ENCODE measurements at places on chromosomes 5 and 9.
A peak's percentile ranks its signal among the peaks of the same experiment; 100 is the strongest.

DNA sequence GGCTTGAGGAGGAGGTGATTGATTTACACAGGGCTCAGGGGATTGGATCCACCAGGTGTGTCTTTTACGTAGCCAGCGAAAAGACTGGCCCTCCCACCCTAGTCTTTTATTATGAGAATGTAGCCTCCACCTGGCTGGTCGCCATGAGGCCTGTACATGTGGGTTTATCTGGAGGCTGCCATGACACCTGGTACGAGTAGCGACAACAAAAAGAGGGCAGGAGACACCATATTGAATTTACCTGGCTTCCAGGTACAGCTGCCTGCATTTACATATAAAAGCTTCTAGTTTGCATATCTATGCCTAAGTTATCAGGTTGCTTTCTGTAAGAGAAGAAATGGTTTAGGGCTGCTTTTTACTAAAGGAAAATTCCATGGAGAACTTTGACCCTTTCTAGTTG lies 1173.7 kb upstream of the SEMA6A start:
- DNase-seq, result no peak

DNA sequence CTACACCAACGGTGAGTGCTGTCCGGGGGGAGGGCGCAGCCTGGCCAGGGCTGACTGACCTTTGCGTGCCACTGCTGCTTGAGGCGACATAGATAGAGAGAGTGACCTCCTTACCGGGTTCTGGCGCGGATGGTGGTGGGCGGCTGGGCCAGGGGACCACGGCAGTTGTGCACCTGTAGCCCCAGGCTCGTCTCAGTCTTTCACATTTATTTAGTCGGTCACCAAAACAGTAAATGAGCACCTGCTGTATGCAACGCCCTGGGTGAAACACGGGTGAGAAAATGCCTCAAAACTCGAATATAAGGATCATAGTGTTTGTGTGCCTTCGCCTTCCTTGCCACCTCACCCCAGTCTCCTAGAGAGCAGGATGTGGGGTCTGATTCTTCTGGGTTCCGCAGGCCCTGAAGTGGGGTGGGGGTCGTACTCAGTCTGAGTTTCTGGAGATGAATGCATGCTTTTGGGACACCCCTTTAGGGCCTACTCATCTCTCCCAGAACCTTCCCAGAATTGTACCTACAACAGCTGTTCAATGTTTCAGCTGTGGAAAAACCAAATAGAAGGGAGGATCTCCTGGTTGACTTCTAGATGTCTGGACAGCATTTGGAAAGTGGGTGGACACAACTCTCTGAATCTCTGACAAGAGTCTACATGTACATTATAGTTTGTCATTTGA lies 714 bp downstream of the SEC24A start:
- DNase-seq, result no peak

- DNase-seq, result no peak
Measured at GRCh38 chr5:40052808-40053207, 626.9 kb upstream of the PTGER4 start.

DNA sequence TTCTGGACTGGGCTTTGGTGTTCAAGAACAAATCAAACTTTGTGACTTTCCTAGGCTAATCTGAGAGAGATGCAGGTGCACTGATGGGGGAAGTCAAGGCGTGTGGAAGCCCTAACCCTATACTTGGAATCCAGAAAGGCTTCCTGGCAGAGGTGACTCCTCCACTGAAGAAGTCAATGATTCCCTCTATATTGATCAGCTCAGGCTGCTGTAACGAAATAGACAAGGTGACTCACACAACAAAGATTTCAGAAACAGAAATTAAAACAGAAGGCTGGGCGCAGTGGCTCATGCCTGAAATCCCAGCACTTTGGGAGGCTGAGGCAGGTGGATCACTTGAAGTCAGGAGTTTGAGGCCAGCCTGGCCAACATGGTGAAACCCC lies 69.6 kb upstream of the GGTA1 start:
- DNase-seq, result no peak

- DNase-seq, result no peak
Measured at GRCh38 chr5:2756211-2757152, 5.0 kb upstream of the IRX2 start.

DNA sequence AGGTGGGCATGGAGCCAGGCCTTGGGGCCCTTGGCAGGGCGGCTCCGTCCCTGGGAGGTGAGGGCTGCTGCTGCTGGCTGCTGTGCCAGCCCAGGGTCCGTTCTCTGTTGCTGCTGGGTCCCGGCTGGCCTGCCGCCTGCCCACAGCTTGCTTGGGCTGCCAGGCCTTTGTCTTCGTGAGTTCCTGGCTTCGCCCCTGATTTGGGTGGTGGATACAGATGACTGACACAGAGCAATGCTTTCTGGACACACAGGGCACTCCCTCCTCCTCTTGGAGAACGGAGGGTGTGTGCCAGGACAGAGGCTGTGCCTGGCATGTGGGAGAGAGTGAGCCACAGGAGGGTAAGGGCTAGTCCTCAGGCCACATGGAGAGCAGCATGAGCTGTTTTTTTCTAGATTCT lies 166.1 kb downstream of the MACROH2A1 start:
- DNase-seq, result no peak

DNA sequence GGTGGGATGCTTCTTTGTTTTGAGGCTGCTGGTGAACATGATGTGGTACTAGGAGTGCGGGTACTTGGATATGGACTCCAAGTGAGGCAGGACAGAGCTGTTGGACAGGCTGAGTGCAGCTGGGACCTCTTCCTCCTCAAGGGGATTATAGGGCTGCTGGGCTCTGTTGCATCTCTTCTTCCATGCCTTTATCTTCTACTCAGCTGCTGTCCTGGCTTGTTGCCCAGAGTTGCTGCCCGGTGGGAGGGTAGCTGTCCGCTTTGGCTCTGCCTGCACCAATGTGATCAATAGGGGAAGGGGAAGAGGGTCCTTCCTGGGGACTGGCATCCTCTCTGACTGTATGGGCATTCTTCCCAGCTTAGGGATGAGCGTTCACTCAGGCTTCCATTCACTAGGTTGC lies 1217.9 kb upstream of the ACO1 start:
- DNase-seq, result no peak

DNA sequence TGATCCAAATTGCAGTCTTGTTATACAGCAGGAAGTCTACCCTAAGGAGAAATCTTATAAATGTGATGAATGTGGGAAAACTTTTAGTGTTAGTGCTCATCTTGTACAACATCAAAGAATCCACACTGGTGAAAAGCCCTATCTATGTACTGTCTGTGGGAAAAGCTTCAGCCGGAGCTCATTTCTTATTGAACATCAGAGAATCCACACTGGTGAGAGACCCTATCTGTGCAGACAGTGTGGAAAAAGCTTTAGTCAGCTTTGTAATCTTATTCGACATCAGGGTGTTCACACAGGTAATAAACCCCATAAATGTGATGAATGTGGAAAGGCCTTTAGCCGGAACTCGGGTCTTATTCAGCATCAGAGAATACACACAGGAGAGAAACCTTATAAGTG lies 10.4 kb downstream of the ZNF189 start:
- DNase-seq, result no peak

DNA sequence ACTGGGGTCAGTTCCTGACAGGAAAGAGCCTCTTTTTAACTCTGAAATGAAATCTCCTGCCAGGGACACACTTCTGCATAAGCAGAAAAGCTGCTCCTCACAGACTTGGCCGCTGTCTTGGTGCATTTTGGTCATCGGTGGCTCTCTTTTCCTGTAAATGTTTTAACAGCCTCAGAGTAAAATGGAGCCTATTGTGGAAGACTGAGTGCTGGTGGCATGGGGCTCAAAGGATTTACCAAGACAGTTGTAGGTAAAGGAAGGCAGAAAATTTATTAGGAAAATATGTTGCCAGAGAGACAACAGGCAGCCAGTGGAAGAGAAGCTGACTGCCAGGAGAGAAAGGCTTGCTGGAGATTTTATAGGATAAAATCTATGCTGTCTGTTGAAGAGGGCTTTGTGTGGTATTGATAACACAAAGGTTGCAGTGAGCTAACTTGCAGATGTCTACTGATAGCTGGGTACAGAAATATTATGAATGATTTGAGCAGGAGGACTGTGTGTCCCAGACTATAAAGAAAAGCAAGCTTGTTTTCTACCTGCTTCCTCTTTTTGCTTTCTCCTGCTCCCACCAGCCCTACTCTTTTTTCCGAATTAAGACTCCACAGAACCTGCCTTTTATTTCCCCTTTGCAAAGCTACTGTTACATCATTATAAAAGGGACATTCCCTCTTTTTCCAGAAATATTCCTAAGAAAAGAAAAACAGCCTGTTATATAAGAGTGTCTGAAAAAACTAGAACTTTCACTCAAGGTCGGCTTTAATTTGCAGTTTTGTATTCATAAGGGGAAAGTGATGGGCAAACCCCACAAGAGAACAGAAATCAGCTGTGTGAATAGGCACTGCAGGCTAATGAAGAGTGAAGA lies 27.9 kb upstream of the IFNA14 start:
- no peak for DNase-seq

DNA sequence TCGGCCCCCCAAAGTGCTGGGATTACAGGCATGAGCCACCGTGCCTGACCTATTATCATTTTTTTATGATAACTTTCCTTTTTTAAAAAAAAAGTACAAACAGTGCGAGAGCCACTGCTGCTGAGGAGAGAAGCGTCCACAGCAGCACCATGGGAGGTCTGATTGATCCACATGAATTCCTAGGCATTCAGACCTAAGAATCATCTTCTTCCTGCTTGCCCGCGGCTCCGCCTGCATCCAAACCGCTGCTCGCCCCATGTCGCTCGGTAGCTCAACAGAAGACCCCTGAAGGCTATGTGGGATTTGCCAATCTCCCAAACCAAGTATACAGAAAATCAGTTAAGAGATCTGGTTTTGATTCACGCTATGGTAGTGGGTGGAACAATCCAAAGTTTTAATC lies 102.0 kb downstream of the GABBR2 start:
- DNase-seq, result no peak

GRCh38 chr5:93621327-93621798 lies 38.3 kb downstream of the NR2F1 start:
- DNase-seq, result peak; percentile 66

DNA sequence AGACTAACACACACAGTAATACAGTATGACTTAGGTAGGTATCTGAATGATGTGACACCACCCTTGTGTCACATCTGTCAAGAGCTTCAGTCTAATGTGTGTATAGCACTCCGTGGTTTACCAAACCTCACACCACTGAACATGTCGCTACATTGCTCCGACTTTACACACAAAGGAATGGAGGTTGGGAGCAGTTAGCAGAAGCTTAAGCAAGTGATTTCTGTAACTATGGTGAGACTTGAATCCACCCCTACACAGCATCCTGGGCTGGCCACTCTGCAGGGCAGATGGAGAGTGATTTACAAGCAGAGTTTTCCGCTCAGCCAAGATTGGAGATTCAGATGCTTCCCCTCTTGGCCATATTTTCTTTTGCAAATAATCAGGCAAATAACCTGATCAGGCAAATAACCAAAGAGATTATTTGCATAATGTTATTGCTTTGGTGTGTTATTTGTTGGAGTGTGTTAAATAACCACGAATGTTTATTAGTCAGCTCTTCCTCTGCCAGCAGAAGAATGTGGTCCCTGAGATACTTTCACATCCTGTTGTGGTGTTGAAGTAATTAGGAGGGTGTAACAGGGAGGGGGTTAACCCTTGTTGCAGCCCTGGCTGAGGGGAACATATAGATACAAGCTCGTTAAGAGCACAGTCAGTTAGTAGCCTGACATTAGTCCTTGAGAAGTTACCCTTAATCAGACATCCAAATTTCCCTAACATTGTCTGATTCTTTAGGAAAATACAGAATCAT lies 92.8 kb downstream of the SNX18 start:
- no peak for DNase-seq

- DNase-seq, result no peak
Measured at GRCh38 chr9:106580546-106580945, 282.4 kb upstream of the ZNF462 start.

- DNase-seq, result peak; percentile 23
Measured at GRCh38 chr5:137453483-137454080, 45.5 kb downstream of the SPOCK1 start.

DNA sequence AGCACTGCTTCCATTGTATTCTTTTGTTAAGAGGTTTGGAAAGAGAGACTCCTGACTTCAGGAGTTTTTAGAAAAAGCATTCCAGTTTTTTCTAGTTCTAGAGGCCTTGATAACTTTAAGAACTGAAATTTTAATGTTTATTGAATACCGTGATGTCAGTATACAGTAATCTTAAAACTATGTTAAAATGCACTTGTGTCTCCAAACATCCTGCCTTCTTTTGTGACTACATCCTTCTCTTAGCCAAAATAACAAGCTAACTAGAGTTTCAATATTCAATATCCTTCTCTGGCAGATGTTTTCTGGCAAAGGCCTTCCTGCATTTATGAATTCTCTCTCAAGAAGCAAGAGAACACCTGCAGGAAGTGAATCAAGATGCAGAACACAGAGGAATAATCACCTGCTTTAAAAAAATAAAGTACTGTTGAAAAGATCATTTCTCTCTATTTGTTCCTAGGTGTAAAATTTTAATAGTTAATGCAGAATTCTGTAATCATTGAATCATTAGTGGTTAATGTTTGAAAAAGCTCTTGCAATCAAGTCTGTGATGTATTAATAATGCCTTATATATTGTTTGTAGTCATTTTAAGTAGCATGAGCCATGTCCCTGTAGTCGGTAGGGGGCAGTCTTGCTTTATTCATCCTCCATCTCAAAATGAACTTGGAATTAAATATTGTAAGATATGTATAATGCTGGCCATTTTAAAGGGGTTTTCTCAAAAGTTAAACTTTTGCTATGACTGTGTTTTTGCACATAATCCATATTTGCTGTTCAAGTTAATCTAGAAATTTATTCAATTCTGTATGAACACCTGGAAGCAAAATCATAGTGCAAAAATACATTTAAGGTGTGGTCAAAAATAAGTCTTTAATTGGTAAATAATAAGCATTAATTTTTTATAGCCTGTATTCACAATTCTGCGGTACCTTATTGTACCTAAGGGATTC lies 43.1 kb downstream of the NDFIP1 start:
- peak; percentile 41 for DNase-seq

- DNase-seq, result no peak
Measured at GRCh38 chr9:138119202-138120027, 241.8 kb downstream of the CACNA1B start.

DNA sequence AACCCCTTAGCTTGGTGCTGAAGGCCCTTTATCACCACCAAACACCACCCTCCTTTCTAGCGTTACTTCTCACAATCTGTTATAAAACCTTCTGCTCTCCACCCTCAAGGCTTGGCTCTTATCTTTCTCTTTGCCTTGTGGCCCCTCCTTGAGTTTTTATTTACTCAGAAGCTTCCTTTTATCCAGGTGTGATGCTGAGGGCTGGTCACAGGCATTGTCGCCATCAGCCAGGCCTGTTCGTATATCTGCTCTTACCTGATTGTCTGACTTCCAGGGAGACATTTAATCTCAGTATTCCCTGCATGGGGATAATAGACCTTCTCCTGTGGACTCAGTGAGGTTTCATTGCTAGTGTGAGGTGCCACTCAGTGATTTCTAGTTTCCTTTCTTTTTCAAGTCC lies 34.2 kb downstream of the MEGF10 start:
- no peak for DNase-seq

GRCh38 chr5:125411744-125412560 lies 665.5 kb upstream of the ZNF608 start:
- DNase-seq, result no peak

GRCh38 chr5:56964173-56964572 lies 12.2 kb upstream of the MIER3 start:
- no peak for DNase-seq
